Activated CD8-positive, alpha-beta memory T cell treated with anti-CD3 and anti-CD28 coated beads for 4 hours (primary cell): ENCODE measurements at places on chromosomes 3 and 15.

- no peak for DNase-seq
These were observed 52.3 kb downstream of the EPHB1 start for GRCh38 chr3:134847349-134847748.

- DNase-seq: no peak
These were observed 36.1 kb downstream of the SLC35A5 start for GRCh38 chr3:112597945-112598344.

DNA sequence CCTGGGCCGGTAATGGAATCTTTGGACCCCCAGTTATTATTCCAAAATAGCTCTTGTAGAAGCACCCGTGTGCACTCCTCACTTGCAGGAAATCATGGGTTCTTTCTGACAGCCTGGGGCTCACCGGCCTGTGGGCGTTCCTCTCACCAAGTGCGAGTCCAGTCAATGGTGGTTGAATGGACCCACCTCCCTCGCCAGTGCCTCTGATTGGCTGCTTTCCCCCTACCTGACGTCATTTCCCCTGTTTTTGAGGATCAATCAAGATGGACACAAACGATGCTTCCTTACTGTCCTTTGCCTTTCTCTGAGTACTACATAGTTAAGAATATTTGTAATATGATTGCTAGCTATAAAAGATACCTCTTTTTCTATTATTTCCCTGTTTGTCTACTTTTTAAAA is 18.1 kb downstream of the MOBP start:
- DNase-seq: no peak

DNA sequence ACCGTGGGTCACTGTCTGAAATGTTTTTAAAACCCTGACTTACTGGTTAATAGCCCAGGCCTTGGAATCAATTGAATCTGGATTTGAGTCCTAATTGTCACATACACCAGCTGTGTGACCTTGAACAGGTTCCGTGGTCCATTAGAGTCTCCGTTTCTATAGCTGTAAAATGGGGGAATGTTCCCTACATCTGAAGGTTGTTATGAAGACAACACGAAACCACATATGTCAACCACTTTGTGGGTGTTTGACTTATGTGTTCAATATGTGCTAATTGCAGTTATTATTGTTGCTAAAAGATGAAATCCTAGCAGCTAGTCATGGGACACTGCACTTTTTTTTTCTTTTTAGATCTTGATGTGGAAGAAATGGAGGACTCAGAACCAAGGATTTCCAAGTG is 35.3 kb downstream of the ZBTB38 start:
- DNase-seq: no peak

GRCh38 chr15:83288381-83288801 is 3.9 kb upstream of the BNC1 start:
- no peak for DNase-seq

GRCh38 chr3:49017971-49018706 is at the start of gene DALRD3:
TSS of gene DALRD3 (minus strand) at chr3:49018580. CDS start at chr3:49018564, 16 bp downstream.
- DNase-seq: no peak

DNA sequence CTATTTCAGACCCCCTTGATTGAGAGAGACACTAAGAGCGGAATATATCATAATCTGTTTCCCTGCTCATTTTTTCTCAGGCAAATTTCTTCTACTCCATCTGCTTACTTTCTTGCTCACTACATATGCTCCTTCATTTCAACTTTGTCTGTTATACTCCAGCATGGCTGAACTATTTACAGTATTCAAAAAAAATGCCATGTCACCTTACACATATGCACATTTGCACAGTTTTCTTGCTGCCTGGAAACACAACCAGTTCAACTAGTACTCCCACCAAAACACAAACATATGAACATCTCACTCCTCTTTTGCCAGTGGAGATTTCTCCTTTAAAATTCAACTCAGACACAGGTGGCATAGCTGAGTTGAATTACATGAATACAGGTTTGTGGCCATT is 1142.1 kb upstream of the CADM2 start:
- DNase-seq: no peak

DNA sequence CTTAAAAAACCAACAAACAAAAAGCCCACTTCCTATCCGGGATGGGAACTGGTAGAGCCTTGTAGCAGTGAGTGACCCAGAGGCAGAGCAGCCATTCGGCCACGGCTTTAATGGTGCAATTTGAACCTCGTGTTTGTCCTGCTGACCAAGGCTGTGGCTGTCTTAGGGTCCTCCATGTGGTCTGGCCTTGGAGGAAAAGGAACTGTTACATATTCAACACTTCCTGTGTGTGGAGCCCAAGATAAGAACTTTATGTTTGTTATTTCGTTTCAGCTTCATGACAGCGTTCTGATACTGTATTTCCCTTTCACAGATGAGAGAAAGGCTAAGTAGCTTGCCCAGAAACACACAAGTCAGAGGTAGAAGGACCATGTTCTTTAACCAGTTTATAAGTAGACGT is 269.8 kb downstream of the SV2B start:
- no peak for DNase-seq
